Naive thymus-derived CD8-positive, alpha-beta T cell (primary cell): ENCODE measurements at places on chromosomes 7 and 10.
A peak's percentile ranks its signal among the peaks of the same experiment; 100 is the strongest.

DNA sequence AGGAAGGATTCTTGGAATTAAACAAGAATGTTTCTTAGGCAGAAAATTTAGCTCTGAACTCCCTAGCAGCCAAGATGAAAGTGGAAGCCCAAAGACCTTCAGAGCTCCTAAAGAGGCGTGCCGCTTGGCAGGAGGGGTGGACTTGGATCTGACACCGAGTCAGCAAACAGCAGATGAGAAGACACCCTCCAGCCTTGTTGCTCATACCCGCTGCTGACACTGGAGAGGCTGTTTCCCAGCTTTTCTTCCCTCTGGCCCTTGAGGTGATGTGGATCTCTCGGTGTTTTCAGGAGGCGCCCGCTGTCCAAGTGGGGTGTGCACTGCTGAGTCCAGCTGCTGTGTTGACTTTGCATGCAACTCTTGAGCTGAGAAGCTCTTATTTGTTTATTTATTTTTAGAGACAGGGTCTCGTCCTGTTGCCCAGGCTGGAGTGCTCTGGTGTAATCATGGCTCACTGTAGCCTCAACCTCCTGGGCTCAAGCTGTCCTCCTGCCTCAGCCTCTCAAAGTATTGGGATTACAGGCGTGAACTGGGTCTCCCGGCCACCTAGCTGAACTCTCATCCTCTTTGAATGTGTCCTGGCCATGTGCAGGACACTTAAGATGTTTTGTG lies 21.5 kb downstream of the SLC18A2 start:
- no peak for DNase-seq

- no peak for DNase-seq
These were observed 68.9 kb downstream of the MAD1L1 start for GRCh38 chr7:2163600-2164555.

DNA sequence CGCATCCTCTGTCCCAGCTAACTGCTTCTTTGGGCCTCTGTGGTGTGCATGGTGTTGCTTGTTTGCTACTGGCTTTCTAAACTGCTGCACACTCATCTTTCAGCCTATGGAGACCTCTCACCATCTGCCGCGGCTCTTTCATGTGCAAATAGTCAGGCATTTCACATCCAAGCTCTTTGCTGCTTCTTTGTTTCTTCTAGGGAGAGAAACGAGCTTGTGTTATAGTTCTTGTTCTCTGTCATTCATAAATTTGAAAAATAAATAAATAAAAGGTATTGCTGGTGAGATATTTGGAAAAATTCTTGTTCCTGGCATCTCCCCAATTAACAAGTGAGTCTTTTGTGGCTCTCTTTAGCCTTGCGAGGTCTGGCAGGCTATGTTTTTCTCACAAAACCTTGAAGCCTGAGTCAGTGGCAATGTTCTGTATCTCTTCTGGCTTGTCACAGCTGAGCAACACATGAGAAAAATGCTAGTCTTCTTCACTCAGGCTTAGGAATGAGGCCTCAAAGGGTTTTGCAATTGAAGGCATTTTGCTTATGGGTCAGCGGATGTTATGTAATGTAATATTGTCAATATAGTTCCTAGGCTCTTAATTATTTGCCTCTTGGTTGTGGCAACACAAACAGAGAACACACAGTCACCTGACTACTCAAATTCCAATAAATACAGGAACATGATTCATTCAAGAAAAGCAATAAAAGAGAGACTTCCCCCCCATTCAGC lies 274.0 kb downstream of the FRMD4A start:
- DNase-seq: no peak

DNA sequence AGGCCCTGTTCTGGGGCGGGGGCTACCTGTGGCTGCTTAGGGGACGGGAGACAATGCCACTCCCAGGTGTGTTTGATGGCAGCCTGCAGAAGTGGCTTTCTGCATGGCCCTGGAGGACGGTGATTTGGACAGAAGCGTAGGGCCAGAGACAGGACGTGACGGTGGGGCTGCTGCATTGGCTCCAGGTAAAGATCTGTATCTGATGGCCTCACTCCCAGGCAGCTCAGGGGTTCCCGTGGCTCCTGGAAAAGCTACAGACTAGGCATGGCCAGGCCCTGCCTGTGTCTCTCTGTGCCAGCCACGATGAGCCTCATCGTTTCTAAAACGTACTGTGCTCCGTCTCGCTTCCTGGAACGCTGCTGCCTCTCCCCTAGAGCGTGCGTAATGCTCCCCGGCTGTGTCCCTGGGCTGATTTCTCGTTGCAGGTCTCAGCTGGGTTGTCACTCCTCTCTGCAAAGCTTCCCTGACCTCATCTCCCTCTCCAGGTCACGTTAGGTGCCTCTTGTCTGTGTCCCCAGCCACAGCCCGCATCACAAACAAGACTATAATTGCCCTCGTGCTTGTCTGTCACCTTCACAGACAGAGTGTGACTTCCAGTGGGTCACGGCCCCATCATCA lies 12.6 kb downstream of the GTF2IRD1 start:
- DNase-seq: no peak

- DNase-seq: no peak
These were observed 103.0 kb downstream of the JCAD start for GRCh38 chr10:29956335-29956924.

DNA sequence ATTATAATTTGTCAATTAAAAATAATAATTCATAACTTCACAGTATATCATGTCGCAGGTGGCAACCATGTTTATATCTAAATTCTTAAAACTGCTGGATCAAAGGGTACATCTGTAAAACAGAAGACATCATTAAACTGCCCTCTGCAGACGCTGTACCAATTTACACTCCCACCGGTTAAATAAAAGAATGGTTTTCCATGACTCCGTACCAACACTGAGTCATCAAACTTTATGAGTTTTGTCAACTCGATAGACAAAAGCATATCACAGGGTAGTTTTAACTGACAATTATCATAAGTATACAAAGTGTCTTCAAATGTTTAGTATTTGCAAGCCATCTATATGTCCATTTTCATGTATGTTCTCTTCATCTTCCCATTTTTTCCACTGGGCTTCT lies 5.7 kb upstream of the GSTK1 start:
- DNase-seq: no peak

DNA sequence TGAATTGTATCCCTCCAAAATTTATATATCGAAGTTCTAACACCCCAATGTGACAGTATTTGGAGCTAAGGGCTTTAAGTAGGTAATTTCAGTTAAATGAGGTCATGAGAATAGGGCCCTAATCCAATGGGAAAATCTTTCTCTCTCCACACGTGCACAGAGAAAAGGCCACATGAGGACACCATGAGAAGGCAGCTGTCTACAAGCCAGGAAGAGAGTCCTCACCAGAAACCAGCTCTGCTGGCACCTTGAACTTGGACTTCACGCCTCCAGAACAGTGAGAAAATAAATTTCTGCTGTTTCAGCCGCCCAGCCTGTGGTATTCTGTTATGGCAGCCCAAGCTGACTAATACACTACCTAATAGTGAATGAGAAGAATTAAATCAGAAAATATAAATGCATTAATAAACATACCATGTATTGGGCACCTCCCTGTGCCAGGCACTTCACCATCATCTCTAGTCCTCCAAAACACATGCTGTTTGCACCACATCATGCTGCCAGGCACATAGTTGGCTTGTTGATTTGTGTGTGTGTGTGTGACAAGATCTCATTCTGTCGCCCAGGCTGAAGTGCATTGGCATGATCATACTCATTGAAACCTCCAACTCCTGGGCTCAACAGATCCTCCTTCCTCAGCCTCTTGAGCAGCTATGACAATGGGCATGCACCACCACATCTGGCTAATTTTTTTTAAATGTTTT lies 9.1 kb upstream of the TOMM7 start:
- no peak for DNase-seq

GRCh38 chr10:124599588-124600050 lies 138.0 kb downstream of the LHPP start:
- DNase-seq: no peak

DNA sequence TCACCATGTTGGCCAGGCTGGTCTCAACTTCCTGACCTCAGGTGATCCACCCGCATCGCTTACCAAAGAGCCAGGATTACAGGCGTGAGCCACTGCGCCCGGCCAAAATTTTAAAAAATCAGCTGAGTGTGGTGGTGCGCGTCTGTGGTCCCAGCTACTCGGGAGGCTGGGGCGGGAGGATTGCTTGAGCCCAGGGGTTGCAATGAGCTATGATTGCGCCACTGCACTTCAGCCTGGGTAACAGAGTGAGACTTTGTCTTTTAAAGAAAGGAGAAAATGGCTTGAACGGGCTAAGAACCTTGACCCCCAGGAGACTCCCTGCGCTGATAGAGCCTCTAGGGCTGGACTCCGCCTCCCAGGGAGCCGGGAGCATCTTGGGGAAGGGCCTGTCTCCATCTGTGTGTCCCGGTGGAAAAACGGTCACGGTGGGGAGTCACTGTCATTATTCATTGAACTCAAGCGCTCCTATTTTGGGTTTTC lies 760 bp upstream of the KCTD7 start:
- DNase-seq: no peak

DNA sequence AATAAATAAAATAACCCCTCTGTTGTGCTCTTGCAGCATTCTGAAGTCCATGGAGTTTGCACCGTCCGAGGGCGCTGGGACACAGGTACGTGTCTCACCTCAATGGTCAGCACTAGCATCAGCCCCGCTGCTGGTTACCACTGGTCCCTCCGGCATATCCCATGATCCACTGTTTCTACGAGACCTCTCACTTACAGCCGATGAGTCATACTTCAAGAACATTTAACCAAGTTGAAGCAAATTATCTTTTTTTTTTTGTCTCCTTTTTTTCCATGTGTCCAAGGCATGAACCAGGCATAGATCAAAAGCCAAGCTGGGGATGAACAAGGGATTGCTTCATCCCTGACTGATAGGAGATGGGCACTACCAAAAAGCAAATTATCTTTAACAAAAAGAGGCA lies 92.9 kb upstream of the SH2B2 start:
- no peak for DNase-seq

- no peak for DNase-seq
These were observed 146.6 kb upstream of the PDE1C start for GRCh38 chr7:32216759-32217158.

DNA sequence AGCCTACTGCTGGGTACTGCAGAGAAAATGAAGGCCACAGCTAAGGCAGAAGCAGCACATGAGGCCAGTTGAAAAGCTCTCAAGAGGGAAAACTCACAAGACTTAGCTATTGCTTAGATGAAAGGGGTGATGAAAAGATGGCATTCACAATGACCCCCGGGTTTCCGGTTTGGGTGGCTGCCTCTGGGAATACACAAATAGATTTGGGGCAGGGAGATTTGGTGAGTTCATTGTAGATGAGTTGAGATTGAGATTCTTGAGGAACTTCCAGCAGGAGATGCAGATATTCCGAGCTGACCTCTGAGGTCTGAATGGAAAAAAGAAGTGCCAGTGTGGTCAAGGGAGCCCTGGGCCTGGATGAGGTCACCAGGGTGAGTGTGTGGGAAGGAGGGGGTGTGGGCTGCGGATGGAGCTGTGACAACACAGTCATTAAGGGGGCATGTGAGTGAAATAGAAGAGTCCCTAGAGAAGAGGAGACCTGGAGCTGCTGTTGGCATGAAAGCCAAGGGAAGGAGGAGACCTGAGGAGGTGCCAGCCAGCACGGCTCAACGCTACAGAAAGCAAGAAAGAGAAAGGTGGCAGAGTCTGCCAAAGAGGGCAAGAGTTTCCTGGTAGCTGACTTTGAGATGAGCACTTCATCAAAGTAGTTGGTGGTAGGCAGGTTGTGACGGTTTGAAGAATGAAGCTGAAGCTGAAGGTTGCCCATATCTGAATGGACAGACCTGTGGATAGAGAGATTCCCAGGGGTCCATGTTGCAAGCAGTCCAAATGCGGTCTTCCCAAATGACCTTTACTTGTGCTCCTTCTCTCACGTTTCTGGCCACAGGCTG lies 43.7 kb downstream of the HIF1AN start:
- no peak for DNase-seq

GRCh38 chr10:21078410-21079329 lies 181.6 kb upstream of the NEBL start:
- no peak for DNase-seq

DNA sequence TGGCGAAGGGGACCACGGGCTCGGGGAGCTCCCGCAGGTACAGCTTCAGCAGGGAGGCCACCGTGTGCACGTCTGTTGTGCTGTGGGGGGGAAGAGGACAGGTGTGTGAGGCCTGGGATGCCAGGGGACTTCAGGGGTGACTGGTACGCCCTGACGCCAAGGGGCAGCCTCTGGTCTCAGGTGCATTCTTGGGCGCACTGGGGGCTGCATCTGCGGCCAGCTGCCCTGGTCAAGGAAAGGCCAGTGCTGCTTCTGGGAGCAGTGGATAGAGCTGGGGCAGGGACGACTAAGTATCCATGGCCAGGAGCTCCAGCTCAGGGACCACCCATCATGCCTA lies 148.5 kb downstream of the MAPK8 start:
- DNase-seq: peak; percentile 15

DNA sequence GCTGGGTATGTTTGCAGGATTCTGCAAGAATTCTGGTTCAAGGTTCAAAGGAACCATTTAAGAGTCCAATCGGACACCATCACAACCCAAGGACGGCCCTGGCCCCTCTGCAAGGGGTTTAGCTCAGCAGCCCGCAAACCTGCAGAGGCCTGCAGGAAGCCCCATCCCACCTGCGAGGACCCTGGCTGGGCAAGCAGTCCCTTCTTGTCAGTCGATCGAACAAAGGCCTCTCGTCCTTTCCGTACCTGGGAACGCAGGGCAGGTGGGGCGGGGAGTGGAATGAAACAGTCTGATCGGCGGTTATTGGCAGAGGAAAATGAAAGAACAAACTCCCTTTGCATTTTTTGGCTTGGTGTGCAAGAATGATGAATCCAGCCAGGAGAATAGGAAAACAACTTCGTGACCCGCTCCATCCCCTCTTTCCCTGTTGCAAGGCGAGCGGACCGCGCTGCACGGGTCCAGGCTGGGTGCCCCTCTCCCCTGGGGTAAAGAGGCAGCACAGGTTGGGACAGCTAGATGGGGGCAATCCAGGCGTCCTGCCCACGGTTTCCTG lies 73.7 kb downstream of the INSIG1 start:
- no peak for DNase-seq

DNA sequence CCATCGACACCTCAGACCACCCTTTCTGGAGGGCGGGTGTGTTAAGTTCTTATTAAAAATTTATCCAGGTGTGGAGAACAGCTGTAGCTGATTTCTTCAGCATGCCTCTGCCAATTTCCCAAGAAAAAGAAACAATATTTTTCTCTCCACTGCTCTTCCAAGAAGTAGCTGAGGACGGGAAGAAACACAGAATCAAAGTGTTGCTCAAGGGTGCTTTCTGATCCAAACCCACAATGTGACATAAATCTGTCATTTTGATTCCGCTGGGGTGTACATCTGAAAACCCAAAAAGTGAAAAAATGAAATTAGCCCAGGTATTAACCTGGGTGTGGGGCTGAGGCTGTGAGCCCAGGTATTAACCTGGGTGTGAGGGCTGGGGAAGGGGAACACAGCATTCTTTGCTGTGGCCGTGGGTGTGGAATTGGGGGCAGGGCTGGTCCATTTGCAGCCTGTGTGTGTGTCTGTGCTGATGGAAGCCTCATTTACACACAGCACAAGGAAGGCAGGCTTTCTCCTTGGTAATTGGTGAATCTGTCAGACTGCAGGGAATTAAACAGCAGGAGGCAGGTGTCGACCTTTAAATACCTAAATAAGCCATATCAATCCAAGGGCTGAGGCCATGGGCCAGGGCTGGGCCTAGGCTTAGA lies 48.4 kb upstream of the CCDC3 start:
- DNase-seq: no peak

GRCh38 chr7:76318488-76319353 lies 16.2 kb downstream of the HSPB1 start:
- DNase-seq: peak; percentile 15

- DNase-seq: no peak
These were observed 76.1 kb downstream of the CYP26A1 start for GRCh38 chr10:93149761-93150160.
